ENCODE measurements at places on chromosomes 2 and 18. TPM values are rescaled to one million over a fixed set of nuclear protein-coding genes. Genes with fewer than 3 reads are reported as not detected.
A peak's percentile ranks its signal among the peaks of the same experiment; 100 is the strongest.

DNA sequence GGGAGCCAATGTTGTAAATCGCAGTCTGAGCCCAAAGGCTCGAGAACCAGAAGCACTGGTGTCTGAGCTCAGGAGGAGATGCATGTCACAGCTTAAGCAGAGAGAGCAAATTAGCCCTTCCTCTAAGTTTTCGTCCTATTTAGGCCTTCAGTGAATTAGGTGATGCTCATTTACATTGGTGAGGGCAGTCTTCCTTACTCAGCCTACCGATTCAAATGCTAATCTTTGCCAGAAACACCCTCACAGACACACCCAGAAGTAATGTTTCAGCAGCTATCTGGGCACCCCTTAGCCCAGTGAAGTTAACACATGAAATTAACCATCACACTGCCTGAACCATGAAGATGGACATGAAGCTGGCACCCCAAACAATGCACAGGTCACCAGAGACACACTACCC is 385.1 kb downstream of the STK39 start:
- H3K4me3 ChIP-seq: no peak overlapping the region
- H3K36me3 ChIP-seq: no peaks in the 10 kb centered on the region
- no peak for DNase-seq
- no peak overlapping the region for H3K27ac ChIP-seq
- H3K4me1 ChIP-seq: no peaks in the 10 kb centered on the region

DNA sequence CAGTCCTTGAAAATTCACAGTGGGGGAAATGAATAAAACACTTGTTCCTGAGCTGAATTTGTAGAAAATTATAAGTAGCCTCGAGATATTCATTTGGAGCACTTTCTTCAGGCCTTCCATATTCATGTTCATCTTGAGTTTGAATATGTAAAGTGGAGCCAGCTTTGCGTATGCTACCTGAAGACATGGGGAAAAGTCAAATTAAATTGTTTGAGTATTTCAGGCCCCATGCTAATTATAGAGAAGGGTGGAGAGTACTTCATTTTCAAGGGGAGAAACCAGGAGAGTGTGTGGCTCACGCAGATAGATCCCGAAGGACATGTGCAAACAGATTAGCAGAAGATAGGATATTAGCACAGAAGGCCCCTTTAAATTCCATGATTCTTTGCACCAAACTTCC is 7.7 kb downstream of the RPRM start:
- DNase-seq: no peak
- H3K27ac ChIP-seq: no peak overlapping the region
- no peak overlapping the region for H3K4me3 ChIP-seq
- no peaks in the 10 kb centered on the region for H3K4me1 ChIP-seq
- H3K27me3 ChIP-seq: no peaks in the 10 kb centered on the region
- no peaks in the 10 kb centered on the region for H3K36me3 ChIP-seq

GRCh38 chr18:49249521-49249920 is 210.9 kb downstream of the DYM start:
- no peaks in the 10 kb centered on the region for H3K27me3 ChIP-seq
- no peak overlapping the region for H3K4me3 ChIP-seq
- no peak for DNase-seq
- no peak overlapping the region for H3K27ac ChIP-seq
- no peaks in the 10 kb centered on the region for H3K4me1 ChIP-seq
- no peaks in the 10 kb centered on the region for H3K36me3 ChIP-seq

DNA sequence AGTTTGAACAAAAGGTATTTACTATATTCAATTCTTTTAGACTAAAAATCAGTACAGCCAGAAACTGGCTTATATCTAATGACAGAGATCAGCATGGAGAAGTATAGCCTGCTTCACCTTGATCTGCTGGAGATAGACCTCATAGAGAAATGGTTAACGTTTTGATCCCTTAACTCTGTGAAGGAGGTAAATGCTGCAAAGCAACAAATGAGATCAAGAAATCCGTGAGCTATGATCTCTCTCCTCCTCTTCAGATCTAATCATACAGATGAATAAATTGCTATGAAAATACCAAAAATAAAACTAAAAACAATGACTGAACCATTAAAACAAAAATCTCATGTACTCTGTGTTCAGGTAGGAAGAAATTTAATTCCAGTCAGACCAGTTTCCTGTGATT is 42.8 kb downstream of the KLHL14 start:
- H3K4me1 ChIP-seq: no peaks in the 10 kb centered on the region
- no peaks in the 10 kb centered on the region for H3K27me3 ChIP-seq
- H3K27ac ChIP-seq: no peak overlapping the region
- H3K4me3 ChIP-seq: peak overlapping the region; percentile 16
- DNase-seq: no peak

Gene LYPD6B
- total RNA-seq: 0.28 TPM

- H3K4me1 ChIP-seq: no peaks in the 10 kb centered on the region
- H3K4me3 ChIP-seq: no peak overlapping the region
- no peak for DNase-seq
- H3K27me3 ChIP-seq: no peaks in the 10 kb centered on the region
These were observed 253.0 kb upstream of the CNTNAP5 start for GRCh38 chr2:123771928-123772632.

DNA sequence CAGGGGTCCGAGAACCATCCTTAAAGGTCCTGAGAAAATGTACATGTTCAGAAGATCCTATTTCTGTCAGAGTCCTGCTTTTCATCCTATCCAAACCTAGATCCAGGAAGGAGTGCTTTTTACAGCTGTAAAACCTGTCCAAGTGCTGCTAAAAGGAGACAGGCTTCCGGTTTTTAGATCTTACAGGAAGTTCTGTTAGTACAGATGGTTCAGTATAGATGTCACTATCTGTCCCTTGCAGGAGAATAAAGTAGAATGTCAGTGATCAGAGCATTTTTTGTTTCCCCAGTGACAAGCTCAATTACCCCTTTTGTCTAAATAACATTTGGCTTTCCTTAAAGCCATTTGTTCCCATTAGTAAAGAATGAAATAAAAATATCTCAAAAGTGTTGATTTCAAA is 98.3 kb downstream of the NRP2 start:
- H3K27me3 ChIP-seq: no peaks in the 10 kb centered on the region
- no peak overlapping the region for H3K27ac ChIP-seq
- DNase-seq: no peak

Gene PLA2R1
- 3.3 TPM for total RNA-seq

Gene MCFD2
- total RNA-seq: 77.5 TPM

DNA sequence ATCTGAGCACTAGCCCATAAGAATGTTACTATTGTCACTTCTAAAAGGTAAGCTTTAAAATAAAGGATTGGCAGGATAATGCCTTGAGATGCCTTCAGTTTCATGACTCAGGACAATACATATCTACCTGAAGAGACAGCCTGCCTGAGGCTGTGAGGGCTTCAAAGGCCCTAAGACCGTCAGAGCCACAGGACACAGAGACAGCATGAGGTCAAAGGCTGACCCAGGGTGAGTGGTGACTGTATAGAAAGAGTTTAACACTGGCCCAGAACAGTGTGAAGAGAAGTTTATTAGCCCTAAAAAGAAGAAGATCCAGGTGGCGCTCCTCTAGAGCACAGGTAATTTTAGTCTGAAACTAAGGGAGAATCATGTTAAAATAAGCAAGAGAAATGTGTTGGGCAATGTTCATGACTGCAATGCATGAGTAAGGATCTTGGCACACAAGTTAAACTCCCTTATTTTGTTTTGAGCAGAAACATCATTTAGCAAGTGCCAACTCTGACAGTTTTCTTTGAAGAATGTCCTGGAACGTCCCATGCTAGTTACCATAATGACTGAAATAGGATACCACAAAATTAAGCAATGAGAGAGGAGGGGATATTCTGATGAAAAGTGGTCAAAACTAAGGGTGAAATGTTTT is 78.1 kb upstream of the FAM110C start:
- H3K27me3 ChIP-seq: no peaks in the 10 kb centered on the region
- H3K4me1 ChIP-seq: no peaks in the 10 kb centered on the region
- DNase-seq: no peak
- H3K4me3 ChIP-seq: no peak overlapping the region
- no peaks in the 10 kb centered on the region for H3K36me3 ChIP-seq
- H3K27ac ChIP-seq: no peak overlapping the region

Gene HSPD1
- 96.0 TPM for total RNA-seq

Gene SDC1
- not detected for total RNA-seq

Gene LGALSL
- 15.4 TPM for total RNA-seq

GRCh38 chr18:2881088-2881839 is 34.5 kb downstream of the EMILIN2 start:
- peak; percentile 84 for DNase-seq
- H3K27me3 ChIP-seq: no peaks in the 10 kb centered on the region

DNA sequence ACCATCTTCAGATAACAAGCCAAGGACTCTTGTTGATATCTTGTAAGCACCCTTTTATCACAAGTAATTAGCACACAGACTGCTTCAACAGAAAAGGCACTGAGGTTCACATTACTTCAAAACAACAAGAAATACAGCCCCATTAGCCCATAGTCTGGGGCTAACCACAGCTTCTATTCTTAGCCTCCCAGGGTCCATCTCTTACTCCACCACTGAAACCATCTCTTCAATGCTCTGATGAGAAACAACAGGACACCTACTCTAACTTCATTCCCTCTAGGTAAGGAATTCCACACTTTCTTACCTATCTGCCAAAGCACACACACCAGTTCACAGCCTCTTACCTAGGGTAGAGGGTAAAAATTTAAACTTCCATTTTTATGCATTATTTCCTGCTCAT is 26.4 kb upstream of the CYTIP start:
- H3K27me3 ChIP-seq: no peaks in the 10 kb centered on the region
- no peak for DNase-seq
- H3K36me3 ChIP-seq: no peaks in the 10 kb centered on the region
- H3K27ac ChIP-seq: no peak overlapping the region
- H3K4me1 ChIP-seq: no peaks in the 10 kb centered on the region

GRCh38 chr18:59994357-59994756 is 94.6 kb downstream of the PMAIP1 start:
- no peaks in the 10 kb centered on the region for H3K4me1 ChIP-seq
- no peak for DNase-seq
- no peak overlapping the region for H3K27ac ChIP-seq
- no peak overlapping the region for H3K4me3 ChIP-seq
- H3K36me3 ChIP-seq: no peaks in the 10 kb centered on the region
- H3K27me3 ChIP-seq: no peaks in the 10 kb centered on the region

DNA sequence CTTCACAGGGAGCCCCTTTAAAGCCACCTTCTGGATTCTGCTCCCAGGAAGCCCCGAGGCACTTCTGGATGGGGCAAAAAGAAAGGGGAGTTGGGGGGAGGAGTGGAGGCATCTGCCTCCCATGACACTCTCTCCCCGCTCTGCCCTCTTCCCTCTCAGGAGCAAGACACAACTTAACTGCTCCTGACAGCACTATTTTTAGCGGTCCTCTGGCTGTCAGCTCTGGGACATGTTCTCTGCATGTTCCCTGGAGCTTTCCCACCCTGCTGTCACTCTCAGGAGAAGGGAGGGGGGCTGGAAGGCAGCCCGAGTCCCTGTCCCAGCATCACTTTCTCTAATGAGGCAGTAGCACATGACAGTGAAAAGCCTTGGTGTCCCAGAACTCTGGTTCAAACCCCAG is 32.3 kb downstream of the PLB1 start:
- no peaks in the 10 kb centered on the region for H3K36me3 ChIP-seq
- H3K27ac ChIP-seq: peak overlapping the region; percentile 84
- no peak for DNase-seq
- H3K4me3 ChIP-seq: no peak overlapping the region
- H3K4me1 ChIP-seq: peaks cover 15% of the 10 kb centered on the region

DNA sequence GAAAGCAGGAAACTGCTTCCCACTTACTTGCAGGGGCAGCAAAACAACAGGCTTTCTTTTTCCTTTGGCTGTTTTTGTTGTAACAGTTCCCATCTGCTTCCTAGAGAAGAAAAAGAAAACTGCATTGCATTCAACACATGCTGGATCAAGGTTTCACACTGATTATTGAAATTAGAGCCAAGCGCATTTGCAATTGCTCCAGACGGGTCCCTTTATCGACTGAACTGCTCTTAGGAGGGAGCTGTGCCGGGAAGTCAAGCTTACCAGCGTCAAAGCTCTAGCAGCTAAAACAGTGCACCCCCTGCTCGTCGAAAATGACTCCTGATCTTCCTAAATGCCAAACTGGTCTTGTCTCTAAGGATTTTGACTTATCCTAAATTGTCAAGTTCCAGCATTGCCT is 164.0 kb upstream of the SESTD1 start:
- no peaks in the 10 kb centered on the region for H3K27me3 ChIP-seq
- H3K4me3 ChIP-seq: peak overlapping the region; percentile 12
- H3K36me3 ChIP-seq: no peaks in the 10 kb centered on the region
- DNase-seq: no peak
- H3K4me1 ChIP-seq: peaks cover 4% of the 10 kb centered on the region

Gene PASK
- 0.98 TPM for total RNA-seq

DNA sequence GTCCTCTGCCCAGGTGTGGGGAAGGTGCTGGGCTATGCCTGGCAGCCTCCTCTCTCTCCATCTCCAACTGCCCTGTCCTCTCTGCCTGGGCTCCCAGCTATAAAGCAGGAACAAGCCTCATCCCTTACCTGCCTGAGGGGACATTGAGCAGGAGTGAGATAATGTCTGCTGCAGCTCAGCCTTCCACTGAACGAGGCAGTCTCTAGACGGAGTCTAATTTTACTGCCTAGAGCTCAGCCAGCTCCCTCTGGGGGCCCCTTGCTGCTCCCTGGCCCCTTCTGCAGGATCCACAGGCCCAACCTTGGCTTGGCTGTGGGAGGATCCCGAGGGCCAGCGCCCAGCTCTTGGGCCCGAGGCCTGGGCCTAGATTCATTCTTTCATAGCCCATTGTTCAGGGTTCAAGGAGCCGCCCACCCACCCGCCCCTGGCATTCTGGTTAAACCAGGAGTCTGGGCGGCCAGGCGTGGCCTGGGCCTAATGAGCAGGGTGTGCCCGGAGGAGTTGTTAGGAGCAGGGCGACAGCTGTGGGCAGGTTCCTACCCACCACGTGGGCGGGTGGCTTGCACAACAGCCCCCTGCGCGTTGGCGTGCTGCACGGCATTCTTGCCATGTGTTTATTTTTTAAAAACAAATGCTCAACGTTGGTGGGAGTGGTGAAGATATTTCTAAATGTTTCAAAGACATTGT is 44.6 kb downstream of the FOSL2 start:
- no peak for DNase-seq
- no peak overlapping the region for H3K27ac ChIP-seq
- no peak overlapping the region for H3K4me3 ChIP-seq
- no peaks in the 10 kb centered on the region for H3K36me3 ChIP-seq

DNA sequence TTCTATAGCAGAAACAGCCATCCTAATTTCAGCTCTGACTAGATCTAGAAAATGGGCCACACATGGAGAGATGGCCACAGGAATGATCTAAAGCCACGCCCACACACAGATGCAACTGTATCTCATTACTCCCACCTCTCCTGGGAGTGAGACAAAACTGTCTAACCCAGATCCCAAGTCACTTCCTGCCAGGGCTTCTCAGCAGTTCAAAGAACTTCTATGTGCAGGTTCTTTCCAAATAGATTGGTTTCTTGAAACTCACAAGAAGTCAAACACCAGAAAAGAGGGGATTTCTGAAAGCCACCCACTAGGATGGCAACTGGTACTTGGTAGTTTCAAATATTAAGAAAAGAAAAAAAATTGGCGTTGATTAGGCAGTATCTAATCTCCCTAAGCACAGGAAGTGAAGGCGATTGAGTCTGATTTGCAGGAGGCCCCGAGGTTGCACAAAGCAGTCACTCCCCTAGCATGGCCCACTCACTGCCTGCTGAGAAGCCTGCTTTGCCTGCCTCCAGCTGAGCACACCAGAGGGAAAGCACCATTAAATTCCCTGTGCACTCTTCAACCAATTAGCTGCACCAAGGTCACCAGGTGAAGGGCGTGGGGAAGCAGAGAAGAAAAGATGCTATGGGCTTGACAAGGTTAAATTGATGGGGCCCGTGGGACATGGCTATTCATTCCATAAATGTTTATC is 51.1 kb downstream of the PAPOLG start:
- no peak overlapping the region for H3K27ac ChIP-seq
- DNase-seq: peak; percentile 44
- H3K27me3 ChIP-seq: no peaks in the 10 kb centered on the region
- H3K4me1 ChIP-seq: peaks cover 7% of the 10 kb centered on the region

Measured in right atrium auricular region (tissue), 2 donors.